Mesendoderm (in vitro differentiated cells): ENCODE measurements at places on chromosomes 13 and 19.

GRCh38 chr19:49832556-49832955, 14.5 kb downstream of the MED25 start:
- no peak for DNase-seq

- no peak for DNase-seq
Measured at GRCh38 chr13:77863144-77863543, 55.5 kb downstream of the EDNRB start.

DNA sequence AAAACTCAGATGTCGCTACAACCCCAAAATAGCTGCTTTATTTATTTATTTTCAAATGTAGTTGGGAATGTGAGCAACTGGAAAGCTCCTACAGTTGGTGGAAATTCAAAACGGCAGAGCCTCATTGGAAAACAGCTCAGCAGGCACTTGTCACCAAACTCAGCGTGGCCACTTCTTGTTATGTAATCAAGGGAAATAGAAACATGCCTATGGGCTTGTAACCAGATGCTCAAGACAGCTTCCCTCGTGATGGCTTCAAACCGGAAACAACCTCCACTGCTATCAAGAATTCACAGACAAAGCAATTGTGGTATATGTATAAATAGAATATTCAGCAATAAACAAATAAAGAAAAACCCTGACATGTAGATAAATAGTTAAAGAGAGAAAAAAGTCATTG, 627.8 kb upstream of the SLC10A2 start:
- DNase-seq = peak; percentile 22

- no peak for DNase-seq
Measured at GRCh38 chr13:85436029-85436428, 363.2 kb downstream of the SLITRK6 start.

- no peak for DNase-seq
Measured at GRCh38 chr13:50722440-50723125, 120.9 kb downstream of the DLEU7 start.

GRCh38 chr13:93558637-93559036, 332.0 kb downstream of the GPC6 start:
- DNase-seq = no peak

DNA sequence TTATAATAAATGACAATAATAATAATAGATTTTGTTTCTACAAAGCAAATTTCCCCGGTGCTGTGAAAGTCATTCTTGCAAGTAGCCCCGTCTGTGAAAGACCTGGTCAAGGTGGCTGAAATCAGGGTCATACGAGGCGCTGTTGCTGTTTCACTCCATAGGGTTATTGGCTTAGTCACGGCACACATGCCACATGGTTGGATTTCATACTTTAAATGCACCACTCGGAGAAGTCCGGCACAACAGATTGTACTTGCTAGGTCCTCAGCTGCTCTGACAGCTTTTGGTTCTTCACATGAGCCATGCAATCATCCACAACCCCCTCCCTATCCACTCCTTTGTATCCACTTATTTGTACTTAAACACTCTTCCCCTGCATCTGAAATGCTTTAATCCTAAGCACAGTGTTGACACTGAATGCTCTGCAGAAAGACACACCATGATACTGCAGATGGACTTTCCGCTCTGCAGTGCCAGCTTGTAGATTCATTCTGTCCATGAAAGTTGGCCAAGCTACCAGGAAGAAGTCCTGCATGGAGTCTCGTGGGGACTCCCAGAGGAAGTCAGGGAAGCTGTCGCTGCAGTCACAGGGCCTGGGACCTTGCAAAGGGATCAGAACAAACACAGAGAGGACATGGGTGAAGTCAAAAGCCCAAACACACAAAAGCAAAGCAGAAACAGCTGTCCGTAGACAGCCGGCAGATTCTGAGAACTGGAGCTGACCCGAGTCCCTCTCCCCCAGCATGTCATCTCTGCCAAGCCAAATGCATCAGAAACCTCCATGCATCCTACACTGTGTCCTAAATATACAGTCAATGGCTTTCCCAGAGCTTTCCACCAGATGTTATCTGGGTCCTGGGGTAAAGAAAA, 124.6 kb downstream of the COL4A2 start:
- DNase-seq = no peak

GRCh38 chr19:52398081-52398441, 412 bp downstream of the ZNF528 start:
- no peak for DNase-seq

- DNase-seq = no peak
Measured at GRCh38 chr19:18453269-18454024, 15.5 kb upstream of the ISYNA1 start.

- no peak for DNase-seq
Measured at GRCh38 chr19:33552928-33553279, 31.3 kb upstream of the PEPD start.

DNA sequence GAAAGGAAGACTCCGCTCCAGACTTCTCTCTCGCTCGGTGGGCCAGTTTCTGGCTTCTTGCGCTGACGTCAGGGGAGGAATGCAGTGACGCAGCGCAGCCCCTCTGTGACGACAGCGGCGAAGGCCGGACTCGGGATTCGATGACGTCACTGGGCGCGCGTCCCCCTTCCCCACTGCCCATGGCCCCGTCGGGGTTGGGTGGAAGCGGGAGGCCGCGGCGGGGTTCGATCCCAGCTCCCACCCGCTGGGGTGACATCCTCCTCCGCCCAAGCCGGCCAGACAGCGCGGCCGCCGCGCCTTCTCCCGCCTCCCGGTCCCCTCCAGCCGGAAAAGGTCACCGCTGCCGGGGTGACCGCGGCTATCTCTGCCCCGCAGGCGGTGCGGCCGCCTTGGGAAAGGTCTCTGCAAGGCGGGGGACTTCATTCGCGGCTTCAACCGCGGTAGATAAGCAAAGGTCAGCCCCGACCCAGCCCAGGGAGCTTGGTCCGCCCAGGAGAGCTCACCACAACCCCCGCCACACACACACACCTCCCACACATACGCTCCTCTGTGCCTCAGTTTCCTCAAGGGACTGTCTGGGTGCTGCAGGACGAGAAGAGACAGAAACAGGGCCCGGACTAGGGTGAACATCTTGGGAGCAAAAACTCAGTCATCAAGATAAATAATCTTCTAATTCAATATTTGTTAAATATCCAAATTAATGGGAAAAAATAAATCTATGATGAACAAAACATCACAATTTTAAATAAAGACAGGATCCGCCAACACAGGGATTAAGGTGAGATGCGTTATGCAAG, 844 bp upstream of the RFX1 start:
- no peak for DNase-seq

DNA sequence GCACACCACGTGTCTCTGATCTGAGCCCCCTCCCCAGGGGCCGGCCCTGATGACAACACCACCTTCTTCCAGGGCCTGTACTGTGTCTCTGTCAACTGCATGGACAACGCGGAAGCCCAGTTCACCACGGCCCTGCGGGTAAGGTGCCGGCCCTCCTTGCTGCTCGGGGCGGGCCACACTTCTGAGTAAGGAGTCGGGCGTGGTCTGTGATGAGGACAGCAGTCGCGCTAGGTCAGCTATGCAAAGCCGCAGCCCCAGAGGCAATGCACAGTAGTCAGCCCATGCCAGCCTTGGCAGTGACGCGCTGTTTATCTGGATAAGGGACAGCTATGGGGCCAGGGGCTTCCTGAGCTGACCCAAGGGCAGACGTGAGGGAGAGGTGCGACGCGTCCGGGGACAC, 24.6 kb downstream of the MAU2 start:
- DNase-seq = no peak

DNA sequence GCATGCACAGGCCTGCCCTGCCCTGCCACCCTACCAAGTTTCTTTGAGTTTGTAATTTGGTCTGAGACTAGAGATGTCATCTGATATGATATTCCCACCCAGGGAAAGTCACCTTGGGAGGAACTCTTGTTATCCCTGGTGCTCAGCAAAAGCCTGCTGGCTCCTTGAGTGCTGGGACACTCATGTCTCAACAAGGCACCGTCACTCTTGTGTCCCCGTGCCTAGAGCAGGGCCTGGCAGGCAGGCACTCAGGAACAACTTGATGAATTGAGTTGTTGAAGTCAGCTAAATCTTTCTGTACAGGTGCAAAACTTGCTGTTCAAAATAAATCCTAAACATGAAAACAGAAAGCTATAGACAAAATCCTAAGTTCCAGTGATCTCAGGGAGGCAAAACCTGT, 345.4 kb downstream of the KCNRG start:
- DNase-seq = no peak

DNA sequence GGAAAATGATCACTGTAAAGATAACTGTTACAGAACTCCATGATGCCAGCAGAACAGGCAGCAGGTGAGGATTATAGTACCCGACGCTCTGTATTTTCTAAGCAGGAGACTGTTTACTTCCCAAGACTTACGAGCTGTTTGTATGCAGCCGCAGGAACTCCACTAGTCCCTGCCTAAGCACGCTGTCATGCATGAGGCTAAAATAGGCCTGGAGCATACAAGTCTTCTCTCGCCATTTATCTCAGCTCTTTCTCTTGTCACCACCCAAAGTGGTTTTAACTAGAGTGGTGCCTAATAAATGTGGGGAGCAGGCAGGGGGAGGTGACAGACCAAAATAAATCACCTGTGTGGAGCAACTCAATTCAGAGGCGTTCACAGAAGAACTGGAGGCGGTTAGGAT, 175.8 kb downstream of the TDRD3 start:
- DNase-seq = peak; percentile 71

DNA sequence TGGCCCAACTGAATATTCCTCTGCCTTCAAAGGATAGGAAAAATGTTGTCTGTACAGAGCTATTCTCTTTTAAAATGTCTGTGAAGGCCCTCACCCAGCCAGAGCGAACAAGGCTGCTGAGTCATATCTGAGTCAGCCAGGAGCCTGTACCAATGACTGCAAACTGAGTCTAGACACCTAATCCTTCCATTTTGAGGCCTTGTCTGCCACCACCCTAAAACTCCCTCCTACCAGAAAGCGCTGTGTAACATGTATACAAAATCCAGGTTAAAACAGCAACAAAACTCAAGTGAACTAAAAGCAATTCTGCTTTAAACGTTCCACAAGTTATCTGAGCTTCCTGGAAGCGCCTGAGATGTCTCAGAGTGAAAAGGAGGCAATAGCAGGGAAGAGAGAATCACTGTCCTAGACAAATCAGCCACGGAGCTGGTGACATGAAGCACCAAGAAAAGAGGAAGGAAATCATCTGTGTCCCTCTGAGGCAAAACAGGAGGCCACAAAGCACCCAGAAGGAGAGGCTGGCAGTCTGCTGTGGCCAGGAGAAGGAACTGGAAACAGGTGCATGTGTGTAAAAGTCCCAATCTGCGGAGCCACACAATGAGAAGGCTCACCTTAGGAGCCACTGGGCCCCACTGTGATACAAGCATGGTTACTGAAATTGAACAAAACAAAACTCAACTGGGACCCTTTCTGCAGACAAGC, 10.2 kb downstream of the DHRS12 start:
- peak; percentile 47 for DNase-seq

GRCh38 chr19:42424345-42424707, 2.9 kb downstream of the LIPE start:
- DNase-seq = peak; percentile 22

GRCh38 chr19:31648347-31648746, 299.1 kb upstream of the TSHZ3 start:
- DNase-seq = no peak

GRCh38 chr13:48000559-48001113, 437 bp downstream of the SUCLA2 start:
- no peak for DNase-seq

DNA sequence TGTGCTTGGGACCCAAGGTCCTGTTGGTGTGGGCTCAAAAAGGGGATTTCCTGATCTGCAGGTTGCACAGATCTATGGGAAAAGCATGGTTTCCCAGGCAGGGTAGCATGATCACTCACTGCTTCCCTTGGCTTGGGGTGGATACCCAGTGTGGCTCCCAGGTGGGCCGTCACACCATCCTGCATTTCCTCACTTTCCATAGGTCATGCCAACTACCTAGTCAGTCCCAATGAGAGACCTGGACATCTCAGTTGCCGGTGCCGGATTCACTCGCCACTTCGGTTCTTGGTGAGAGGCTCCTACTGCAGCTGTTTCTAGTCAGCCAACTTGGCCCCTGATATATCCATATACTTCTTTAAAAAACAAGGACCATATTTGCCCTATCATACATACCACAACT, 503.0 kb downstream of the PCDH17 start:
- no peak for DNase-seq

- DNase-seq = no peak
Measured at GRCh38 chr19:44772959-44773358, 4.7 kb upstream of the CBLC start.

DNA sequence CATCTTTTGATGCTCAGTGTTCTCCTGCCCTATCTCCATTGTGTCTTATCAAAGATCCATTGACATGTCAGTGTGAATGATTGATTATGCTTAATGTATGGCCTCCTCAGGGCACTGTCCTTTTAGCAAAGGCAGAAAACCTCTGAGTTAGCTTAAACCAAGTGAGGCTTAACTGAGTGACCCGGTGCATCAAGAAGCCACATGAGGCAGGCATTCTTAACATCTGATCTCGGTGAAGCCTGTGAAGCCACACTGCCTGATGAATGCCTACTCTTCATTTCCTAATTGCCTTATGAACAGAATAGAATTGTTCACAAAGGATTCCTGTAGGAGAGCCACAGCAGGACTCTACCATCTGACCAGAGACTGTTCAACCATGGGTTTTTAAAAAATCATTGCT, 168.1 kb upstream of the SOX21 start:
- DNase-seq = no peak

- no peak for DNase-seq
Measured at GRCh38 chr19:42589792-42590191, 4.9 kb downstream of the CEACAM8 start.

DNA sequence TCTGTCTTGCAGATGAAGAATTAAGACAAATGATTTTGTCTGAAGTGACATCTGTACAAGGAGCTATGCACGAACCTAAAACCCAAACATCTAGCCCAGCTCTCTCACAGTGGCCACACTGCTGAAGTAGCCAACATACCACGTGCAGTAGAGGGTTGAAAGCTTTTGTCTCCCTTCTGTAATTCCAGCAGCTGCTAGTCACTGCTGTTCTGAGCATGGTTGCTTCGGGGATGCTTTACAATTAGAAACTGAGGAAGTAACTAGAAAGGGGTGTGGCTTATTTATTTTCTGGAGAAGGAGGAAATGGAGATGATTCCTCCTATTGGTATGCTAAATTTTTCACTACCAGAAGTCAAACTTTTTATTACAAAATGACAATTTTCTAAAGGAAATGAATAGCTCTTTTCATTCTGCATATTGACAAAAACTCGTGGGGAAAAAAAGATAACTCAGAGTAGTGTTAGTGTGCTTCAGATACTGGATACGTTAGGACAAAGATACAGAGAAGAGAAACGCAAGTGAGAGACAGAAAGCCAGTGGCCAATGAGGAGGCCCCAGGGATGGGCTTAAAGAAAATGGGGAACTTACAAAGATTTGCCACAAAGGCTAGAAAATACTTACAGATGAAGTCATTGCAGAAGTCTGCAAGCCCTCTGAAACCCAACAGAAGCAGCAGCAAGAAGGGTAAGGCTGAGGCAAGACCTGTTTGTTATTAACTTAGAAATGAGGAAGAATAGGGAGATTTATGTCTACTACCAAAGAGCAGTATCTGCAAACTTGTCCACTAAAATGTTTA, 192.7 kb upstream of the MIR17HG start:
- peak; percentile 50 for DNase-seq
